ENCODE measurements at places on chromosomes 4 and X.

- DNase-seq = no peak
These were observed 643.8 kb upstream of the FTHL17 start for GRCh38 chrX:31715675-31716074.

DNA sequence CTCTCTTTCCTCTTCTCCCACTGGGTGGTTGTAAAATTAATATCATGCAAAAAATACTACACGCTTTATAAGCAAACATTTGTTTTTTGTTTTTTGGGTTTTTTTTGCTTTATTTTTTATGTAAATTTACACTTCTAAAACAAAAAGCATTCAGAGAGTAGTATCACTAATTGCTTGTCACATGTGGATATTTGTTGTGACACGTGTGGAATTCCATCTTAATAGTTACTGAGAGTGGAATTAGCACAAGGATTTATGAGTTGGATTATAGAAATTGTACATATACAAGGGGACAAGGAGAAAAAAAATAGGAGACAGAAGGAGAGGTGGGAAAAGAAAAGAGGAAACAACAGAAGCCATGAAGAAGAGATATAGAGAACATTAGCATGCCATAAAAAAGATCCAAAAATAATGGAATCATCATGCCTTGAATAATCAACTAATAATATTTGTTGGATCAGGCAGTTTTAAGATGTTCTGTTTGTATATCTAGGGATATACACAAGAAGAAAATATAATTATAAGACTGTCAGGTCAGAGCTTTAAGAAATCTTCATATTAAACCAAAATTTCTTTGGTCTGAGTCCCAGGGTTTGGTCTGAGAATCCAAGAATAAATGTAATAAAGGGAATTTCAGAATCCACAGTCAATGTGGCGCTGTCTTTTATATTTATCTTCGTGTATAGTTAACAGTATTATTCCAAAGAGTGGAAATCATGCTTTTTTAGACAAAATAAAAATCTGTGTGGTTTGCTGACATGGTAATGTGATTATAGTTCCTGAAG lies 98.5 kb upstream of the INTU start:
- DNase-seq = no peak

- DNase-seq = no peak
These were observed 159.1 kb upstream of the LEF1 start for GRCh38 chr4:108327642-108328382.

GRCh38 chrX:134688839-134689238 lies 30.6 kb upstream of the PLAC1 start:
- no peak for DNase-seq

- no peak for DNase-seq
These were observed 52.2 kb downstream of the ADRA2C start for GRCh38 chr4:3818371-3818770.

DNA sequence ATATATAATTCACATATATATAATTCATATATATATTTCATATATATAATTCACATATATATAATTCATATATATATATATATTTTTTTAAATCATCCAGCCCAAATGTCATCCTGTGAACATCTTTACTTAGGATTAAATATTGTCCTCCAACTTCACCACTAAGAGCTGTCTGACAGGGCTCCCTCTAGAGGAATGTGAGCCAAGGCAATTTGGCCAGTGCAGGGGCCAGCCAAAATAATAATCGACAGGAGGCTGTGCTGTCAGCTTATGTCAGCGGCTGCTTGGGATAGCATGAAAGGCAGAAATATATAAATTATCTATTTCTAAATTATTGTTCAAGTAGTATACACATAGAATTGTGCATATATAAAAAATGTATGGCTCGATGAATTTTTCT lies 29.5 kb downstream of the EGFL6 start:
- no peak for DNase-seq

All from stimulated activated CD8-positive, alpha-beta memory T cell treated with anti-CD3 and anti-CD28 coated beads, Interleukin-7, amount 100 ng/mL, for 1 hour (primary cell).